Neural progenitor cell (in vitro differentiated cells): ENCODE measurements at places on chromosomes 2 and 18.
A peak's percentile ranks its signal among the peaks of the same experiment; 100 is the strongest.

DNA sequence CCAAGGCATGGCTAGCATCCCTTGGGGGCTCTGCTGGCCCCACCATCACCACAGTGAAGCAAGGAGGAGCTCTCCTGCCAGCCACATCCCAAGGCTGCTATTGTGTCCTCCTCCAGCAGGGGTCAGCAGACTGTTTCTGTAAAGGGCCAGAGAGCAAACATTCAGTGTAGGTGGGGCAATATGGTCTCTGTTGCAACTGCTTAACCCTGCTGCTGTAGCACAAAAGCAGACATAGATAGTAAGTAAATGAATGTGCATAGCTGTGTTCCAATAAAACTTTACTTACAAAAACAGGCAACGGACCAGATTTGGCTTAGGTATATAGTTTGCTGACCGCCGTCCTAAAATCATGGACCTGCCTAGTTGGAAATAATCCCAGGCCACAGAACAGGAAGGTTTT lies 36.4 kb upstream of the ZBTB7C start:
- DNase-seq, result peak; percentile 84

DNA sequence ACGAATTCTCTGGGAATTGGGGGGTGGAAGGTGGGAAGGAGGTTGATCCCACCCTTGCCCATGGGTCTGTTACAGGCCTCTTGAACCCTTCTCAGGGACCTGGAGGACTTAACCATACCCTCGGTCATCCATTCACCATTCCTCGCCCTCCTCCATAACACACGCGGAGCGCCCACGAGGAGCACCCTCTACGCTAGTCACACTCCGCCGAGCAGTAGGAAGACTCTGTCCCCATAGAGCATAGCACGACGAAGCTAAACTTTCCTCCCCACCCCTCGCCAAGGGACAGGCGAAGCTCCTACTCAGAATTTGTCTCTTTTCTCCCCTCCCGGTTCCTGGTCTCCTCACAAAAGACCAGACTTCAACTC lies 611 bp upstream of the ITSN2 start:
- no peak for DNase-seq

GRCh38 chr2:205989271-205990071 lies 96.5 kb downstream of the INO80D start:
- DNase-seq, result peak; percentile 29

GRCh38 chr2:70793450-70793849 lies 3.0 kb upstream of the FIGLA start:
- DNase-seq, result no peak

- no peak for DNase-seq
Observed at GRCh38 chr2:178592655-178593054, 112.4 kb downstream of the PLEKHA3 start.

- DNase-seq, result no peak
Observed at GRCh38 chr2:207423886-207424285, 105.9 kb upstream of the CREB1 start.
